ENCODE measurements at places on chromosomes 3 and 15.

DNA sequence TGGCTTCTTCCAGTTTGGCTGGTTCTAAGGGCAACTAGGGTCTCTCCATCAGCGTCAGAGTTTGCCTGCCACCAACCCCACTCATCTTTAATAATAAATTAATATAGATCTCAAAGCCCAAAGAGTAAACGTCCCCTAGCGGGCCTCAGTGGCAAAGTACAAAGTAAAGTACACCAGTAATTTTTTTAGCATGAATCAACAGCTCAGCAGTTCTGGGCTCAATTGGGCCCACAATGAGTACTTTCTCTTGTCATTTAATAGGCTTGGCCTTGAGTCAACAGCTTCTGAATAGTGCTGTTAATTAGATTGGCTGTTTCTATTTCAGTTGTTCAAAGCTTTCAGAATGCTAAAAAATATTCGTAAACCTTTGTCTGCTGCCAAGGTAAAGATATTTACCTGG is 89.0 kb upstream of the PFN2 start:
- DNase-seq: no peak

- no peak for DNase-seq
Measured at GRCh38 chr15:95690631-95691340, 639.7 kb upstream of the NR2F2 start.

GRCh38 chr15:62413786-62414185 is 248.7 kb upstream of the C2CD4B start:
- no peak for DNase-seq

DNA sequence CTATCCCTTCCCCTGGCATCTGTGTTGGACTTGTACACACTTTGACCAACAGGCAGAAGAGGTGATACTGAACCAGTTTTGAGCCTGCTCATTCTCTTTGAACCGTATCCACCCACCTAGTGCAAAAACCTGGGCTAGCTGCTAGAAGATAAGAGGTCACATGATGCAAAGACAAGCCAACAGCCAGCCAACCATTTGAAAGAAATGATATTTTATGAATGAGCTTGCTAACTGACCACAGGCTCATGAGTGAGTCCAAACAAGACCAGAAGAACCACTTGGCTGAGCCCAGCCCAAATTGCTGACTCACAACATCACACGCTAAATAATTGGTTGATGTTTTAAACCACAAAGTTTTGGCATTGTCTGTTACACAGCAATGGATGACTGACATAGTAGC is 74.0 kb upstream of the CTNNB1 start:
- DNase-seq: no peak

DNA sequence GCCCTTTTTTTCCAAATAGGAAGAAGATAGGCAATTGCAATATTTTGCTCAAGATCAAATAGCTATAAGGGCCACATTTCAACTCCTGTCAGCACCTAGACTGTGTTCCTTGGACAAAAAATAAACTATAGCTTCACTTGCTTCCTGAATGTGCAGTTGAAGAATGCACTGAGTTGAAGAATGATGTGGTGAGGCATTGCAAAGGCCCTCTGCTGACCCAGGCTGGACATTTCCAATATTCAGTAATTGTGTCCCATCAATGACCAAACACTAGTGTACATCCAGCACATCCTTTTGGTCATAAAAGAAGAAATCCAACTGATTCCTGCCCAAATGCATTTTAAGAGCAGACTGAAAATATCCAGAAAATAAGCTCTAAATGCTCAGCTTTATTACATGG is 424.8 kb upstream of the TGFBR2 start:
- no peak for DNase-seq

- no peak for DNase-seq
Measured at GRCh38 chr15:49079340-49080039, 33.2 kb upstream of the SECISBP2L start.

GRCh38 chr3:42742688-42743087 is 30.4 kb downstream of the CCDC13 start:
- DNase-seq: no peak
